ENCODE measurements at places on chromosomes 7 and 10. TPM values are rescaled to one million over a fixed set of nuclear protein-coding genes. Genes with fewer than 3 reads are reported as not detected.

GRCh38 chr10:113317489-113317888 lies 235.4 kb upstream of the HABP2 start:
- DNase-seq = no peak

DNA sequence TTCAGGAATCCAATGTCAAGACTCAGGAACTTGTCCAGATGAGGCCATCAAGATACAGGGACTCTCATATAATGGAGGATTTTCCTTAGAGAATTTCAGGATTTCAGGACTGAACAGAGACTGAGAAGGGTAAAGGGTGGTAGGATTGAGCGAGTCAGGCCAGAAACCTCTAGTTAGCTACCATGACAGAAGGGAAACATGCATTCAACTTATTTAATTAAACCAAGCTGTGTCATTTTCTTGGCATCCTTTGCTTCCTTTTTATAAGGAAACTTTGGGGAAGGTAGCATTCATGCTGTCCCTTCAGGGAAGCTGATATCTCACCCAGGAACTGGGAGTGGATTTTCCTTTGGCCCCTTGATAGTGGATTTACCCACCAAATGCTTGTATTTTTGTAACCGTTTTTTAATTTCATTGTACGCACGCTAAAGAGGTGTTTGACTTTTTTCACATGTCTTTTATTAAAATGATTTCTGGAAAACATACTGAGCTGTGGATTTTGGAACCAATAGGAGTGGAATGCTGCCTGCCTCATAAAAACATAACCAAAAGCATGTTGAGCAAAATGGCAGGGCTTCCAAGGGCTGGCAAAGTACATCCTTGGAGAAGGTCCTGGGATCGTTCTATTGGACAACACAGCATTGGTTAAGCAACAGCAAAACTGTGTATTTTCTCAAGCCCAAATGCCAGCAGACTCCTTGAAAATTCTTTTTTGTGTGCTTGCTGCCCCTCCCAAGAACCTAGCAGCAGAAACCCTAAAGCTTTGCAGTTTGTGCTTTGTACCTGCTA lies 104.5 kb downstream of the CXCL12 start:
- DNase-seq = no peak

- no peak for DNase-seq
Measured at GRCh38 chr7:91310830-91311460, 46.7 kb downstream of the FZD1 start.

DNA sequence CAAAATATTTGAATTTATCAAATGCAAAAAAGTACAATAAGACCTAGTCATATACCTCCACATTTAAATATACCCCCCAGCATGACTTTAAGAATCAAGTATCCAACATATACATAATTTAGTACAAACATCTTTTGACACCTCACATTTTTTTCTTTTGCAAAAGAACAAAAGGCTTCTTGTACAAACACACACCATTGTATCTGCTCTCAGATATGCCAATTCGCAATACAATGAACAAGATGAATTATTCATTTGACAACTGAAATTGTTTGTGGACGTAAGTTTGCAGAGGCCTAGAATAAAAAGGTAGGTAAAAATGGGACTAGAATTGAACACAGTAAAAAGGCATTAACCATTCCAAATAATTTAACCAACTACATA lies 154.4 kb downstream of the CACNA2D1 start:
- DNase-seq = no peak

GJC3 gene
- 0.26 TPM for total RNA-seq

SNX13 gene
- 52.3 TPM for total RNA-seq

DNA sequence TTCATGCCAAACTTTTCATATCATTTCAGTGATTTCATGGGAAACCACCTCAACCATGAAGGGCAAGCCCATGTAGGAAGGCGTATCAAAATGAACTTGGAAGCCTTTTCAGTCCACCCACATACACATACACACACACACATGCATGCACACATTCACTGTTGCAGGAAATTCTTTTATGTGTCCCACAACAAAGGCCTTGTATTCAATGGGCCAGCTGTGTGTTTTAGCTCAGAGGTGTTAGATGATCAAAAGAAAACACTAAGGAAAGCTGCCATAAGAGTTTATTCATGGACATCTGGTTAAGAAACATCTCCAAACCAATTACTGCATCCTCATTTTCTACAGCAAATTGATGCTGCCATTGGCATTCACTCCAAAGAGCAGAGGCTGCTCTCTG lies 74.4 kb upstream of the STK17A start:
- no peak for DNase-seq

MEIG1 gene
- not detected for total RNA-seq

DNA sequence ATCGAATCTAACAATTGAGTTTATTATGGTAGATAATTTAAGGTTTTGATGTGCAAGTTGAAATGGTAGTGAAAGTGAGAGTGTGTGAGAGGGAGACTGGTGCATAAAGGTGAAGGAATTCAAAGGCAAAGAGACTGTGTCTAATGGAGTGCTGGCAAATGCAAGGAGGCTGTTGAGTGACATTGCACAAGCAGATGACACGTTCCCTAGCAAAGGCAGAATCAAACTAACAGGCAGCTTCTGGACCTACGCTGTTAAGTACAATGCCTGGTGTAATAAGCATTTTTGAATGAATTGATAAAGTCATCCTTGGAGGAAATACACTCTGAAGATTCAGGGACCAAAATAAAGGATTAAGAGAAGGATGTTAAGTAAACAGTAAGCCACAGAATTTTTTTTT lies 11.7 kb upstream of the GPR141 start:
- DNase-seq = no peak
